ENCODE measurements at places on chromosomes 7 and 10.

GRCh38 chr7:34277016-34277802 is 371.9 kb downstream of the BMPER start:
- DNase-seq, result no peak

GRCh38 chr10:5550250-5550545 is 25.4 kb downstream of the CALML3 start:
- no peak for DNase-seq

- no peak for DNase-seq
Measured at GRCh38 chr10:43781480-43782361, 133.0 kb upstream of the ZNF32 start.

DNA sequence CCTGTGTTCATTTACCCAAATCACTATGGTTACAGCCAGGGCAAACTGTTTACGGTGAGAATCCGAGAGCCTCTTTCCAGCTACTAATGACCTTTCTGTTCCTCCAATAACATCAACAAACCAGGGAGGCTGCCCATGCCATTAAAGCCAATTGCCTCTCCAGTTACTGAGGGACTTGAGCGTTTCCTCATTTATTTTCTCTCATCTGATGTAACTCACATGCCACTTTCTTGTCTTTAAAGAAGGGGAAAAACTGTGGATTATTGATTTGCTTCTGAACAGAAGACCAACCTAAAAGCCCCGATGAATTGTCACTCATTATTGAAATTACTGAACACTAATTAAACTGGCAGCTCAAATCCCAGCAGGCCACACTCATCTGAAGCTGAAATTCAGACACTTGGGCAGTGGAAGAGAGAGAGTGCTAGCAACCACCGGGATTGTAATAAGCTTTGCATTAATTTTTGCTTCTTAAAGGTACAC is 595.8 kb upstream of the MKI67 start:
- DNase-seq, result no peak

DNA sequence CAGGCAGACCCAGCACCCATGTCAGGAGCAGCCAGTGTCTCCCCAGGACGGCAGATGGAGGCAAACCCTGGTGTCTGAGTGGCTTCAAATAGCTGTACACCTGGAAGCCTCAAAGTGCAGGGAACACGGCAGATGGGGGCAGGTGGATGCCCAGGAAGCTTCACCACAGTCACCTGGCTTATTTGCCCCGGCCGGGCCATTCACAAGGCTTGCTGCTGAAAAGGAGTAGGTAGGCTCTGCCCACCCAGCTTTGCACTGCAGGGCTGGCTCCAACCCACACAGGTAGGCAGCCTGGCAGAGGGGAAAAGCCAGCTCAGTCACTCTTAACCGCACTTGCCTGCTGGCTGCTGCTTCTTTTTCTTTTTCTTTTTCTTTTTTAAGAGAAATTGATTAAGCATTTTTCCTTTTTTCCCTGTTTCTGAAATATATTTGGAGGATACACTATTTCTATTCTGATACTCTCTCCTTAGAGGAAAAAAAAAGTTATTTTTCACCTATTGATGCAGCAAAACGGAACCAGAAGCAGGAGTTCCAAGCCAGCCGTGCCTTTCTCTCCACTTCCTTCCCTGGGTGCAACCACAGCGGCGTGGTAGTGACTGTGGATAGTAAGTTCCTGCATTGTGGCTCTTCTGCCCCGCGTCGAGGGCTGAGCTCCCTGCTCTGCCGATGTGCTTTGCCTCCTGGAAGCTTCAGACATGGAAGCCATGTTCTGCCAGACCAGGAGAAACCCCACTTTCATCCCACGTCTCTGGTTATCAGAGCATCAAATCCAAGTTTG is 118.3 kb downstream of the KLF6 start:
- no peak for DNase-seq

GRCh38 chr7:135428879-135429278 is 81.0 kb downstream of the CNOT4 start:
- DNase-seq, result no peak

GRCh38 chr10:19801369-19801768 is 14.9 kb upstream of the PLXDC2 start:
- DNase-seq, result no peak

All from muscle of back (tissue), 13 donors.